ENCODE measurements at places on chromosomes 13 and 19.

DNA sequence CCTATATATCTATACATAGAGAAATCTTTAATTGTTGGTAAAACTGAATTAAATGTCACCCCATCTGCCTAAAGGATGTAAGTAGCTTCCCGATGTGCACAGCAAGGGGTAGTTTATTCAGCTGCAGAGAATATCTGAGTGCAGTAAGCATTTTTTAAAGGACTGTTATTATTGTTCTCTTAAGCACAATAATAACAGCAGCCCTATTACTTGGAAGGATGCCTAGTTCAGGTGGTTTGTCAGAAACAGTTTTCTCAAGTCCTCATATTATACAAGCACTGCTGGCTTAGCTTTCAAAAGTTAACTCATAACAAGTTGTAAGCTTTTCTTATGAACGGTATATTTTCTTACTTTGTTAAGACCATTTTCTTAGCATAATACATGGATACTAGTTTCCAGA is 142.6 kb downstream of the CRYL1 start:
- DNase-seq, result no peak

DNA sequence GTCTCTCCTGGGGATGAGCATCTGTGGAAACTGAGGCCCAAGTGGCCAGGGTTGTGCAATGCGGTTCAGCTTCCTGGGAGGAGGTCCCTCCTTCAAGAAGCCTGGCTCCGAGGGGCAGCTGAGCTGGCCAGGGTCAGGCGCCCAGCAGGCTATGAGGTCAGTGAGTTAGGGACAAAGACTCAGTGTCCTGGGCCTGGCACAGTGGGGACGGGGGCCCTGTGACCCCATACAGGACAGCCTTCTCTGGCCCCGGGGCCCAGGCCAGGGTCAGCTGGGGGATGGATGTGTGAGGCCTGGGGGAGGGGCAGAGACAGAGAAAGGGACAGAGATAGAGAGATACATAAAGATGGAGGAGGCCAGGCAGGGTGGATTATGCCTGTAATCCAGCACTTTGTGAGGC is 3.0 kb upstream of the IL12RB1 start:
- no peak for DNase-seq

- DNase-seq, result peak; percentile 65
These were observed 822 bp upstream of the ZNF274 start for GRCh38 chr19:58181902-58182576.

DNA sequence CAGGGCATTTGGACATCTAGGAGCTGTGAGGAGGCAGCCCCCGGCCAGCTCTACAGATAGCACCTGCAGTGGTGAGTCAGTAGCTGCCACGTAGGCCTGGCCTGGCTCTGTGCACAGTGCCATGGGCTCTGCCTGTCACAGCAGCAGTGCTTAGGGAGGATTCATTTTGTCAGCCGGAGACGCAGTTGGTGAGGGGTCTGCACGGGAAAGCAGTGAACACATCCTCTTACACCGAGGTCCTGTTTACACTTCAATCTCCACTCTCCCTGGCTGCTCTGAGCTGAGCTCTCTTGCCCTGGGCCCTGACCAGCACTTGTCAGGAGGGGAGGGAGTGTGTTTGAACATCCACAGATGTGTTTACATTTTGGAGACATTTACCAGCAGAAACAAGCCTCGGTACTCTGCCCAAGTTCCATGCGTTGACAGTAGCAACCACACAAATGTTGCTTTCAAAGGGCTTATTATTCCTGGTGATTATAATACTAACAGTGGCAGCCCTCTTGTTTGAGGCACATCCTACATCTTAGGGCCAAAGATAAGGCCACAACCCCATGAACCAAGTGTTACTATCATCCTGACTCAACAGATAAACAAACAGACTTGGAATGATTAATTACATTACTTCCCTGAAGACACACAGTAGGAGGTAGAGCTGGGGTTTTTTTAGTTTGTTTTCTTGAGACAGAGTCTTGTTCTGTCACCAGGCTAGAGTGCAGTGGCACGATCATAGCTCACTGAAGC is 148.9 kb downstream of the USP12 start:
- DNase-seq, result no peak

GRCh38 chr13:47917022-47917574 is 84.0 kb downstream of the SUCLA2 start:
- DNase-seq, result no peak

GRCh38 chr19:535017-535835 is 3.7 kb downstream of the CDC34 start:
- no peak for DNase-seq

DNA sequence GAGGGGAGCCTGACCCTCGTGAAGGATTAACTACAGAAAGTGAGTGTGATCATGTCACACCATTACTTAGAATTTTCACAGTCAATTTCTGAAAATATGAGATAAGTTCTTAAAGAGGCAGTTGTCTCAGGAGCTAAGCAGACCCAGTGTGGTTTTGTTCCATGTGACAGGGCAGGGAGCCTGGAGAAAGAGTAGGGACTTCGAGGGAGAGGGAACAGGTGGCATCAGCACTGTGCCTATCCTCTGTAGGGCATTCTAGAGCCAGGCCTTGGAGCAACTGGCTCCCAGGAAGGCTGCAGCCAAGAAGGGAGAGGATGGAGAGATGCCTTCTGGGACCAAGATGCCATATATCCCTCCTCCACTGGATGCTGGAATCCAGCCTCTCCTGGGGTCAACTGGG is 183.0 kb downstream of the TSHZ3 start:
- no peak for DNase-seq

Measured in CD4-positive, alpha-beta T cell treated with Interleukin-6 for 4 hours (primary cell).